Type B pancreatic cell (in vitro differentiated cells): ENCODE measurements at places on chromosomes 6 and 20. TPM values are rescaled to one million over a fixed set of nuclear protein-coding genes. Genes with fewer than 3 reads are reported as not detected.

The SLC16A10 gene
- 16.9 and 25.6 TPM in 2 replicates for total RNA-seq

The TPX2 gene
- 45.0 and 130 TPM in 2 replicates for total RNA-seq

The C20orf141 gene
- total RNA-seq, result not detected in 2 replicates

The PRSS35 gene
- 3.1 and 6.5 TPM in 2 replicates for total RNA-seq

The BAG2 gene
- 1.5 and 3.8 TPM in 2 replicates for total RNA-seq

The ACSS1 gene
- total RNA-seq, result 22.2 and 27.5 TPM in 2 replicates

The MAN1A1 gene
- 52.2 and 74.2 TPM in 2 replicates for total RNA-seq

The RPS6KA2 gene
- total RNA-seq, result 23.8 and 39.1 TPM in 2 replicates
